GM18507 (cell line): ENCODE measurements at places on chromosomes 1 and 21.

GRCh38 chr1:88695781-88696180 is 11.7 kb downstream of the PKN2 start:
- DNase-seq: no peak

GRCh38 chr1:32393832-32394140 is 455 bp downstream of the BSDC1 start:
- no peak for DNase-seq

DNA sequence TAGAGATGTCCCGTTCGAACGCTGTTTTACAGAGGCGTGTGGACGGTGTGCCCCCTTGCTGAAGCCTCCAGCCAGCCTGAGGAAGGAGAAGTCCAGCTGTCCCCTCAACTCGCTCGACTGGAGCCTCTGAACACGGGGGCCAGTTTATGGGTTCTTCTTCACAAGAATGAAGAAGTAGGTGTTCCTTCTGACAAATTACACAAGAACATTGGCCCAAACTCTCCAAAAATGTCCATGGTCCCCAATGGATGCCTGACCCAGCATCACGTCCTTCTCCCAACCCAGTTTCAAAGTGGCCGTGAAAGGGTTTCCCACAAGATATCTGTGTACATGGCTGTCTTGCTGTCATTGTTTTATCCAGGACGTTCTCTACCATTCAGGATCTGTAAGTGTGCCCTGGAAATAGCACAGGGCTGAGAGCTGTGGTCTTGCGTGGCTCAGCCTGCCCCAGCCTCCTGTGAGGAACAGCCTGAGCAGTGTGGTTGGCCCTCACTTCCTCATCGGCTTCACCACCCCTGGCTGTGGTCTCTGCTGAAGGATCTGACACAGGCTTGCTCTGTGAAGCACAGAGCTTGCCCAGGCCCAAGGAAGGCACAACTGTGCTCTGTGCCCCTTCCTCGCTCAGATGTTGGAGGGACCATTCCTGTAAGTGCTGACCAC is 1.0 kb upstream of the S100B start:
- peak; percentile 32 for DNase-seq

DNA sequence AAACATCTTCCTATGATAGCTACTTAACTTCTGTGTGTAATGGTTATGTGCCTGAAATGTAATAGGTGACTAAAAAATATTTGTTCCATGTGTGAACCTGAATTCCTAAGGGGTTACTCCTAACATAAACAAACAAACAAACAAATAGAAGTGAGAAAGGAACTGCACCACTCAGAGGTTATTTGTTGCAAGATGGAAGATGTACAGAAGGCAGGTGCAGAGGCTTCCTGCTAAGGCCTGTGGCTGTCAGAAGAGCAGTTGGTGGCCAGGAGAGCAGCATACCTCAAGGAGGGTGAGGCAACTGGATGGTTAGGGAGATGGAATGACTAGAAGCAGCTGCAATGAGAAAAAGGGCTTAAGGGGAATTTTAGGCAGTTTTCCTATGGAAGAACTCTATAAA is 940.6 kb downstream of the TTLL7 start:
- DNase-seq: no peak

GRCh38 chr1:223037845-223038244 is 105.2 kb downstream of the TLR5 start:
- DNase-seq: no peak

DNA sequence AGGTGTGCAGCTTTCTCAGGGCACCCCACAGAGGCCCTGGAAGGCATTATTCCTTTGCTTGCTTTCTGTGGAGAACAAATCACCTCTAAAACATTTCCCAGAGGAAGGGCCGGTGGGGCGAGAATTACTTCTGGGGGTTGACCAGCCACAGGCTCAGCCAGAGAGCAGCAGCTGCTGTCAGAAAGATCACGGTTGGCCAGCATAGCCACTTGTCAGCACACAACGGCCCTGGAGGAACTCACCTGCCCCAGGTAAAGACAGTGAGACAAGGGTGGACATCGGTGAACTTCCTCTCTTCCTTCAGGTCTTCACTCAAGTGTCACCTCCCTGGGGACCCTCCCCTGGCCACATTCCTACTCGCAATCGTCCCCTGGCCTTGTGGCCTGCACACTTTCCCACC is 69.5 kb upstream of the CLDN14 start:
- DNase-seq: no peak
